ENCODE measurements at places on chromosomes 3 and 15.

- DNase-seq = no peak
Observed at GRCh38 chr15:73979636-73980035, 12.5 kb downstream of the STOML1 start.

- no peak for DNase-seq
Observed at GRCh38 chr3:55935241-55935640, 448.1 kb upstream of the WNT5A start.

GRCh38 chr3:8464668-8465067, 37.0 kb upstream of the LMCD1 start:
- no peak for DNase-seq

- no peak for DNase-seq
Observed at GRCh38 chr15:74626752-74627692, 11.4 kb downstream of the CLK3 start.

GRCh38 chr15:74326746-74327145, 40.7 kb downstream of the CYP11A1 start:
- peak; percentile 74 for DNase-seq

GRCh38 chr3:127214975-127215374, 22.0 kb downstream of the PRR23E start:
- DNase-seq = no peak
